ENCODE measurements at places on chromosomes 16 and 17.

DNA sequence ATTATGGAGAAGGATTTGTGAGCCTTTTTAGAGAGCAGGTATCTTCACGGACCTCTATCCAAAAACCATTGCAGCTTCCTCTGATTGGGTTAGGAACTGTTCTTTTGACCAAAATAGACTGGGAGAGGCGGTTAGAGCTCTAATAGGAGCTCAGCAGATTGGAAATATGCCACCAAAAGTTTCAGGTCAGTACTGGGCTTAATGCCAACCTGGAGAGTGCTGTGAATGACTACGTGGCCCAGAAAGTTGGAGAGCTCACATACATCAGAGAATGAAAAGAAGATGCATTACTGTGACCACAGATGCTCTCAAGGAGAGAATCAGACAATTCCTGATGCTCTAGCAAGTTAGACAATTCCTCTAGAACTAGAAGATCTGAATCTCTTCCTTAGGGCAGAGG lies 86.5 kb downstream of the ABCA8 start:
- no peak for DNase-seq

- no peak for DNase-seq
Observed at GRCh38 chr16:68367030-68367429, 56.2 kb downstream of the PRMT7 start.

GRCh38 chr16:3148256-3149192 lies 13.7 kb downstream of the ZNF213 start:
- no peak for DNase-seq

DNA sequence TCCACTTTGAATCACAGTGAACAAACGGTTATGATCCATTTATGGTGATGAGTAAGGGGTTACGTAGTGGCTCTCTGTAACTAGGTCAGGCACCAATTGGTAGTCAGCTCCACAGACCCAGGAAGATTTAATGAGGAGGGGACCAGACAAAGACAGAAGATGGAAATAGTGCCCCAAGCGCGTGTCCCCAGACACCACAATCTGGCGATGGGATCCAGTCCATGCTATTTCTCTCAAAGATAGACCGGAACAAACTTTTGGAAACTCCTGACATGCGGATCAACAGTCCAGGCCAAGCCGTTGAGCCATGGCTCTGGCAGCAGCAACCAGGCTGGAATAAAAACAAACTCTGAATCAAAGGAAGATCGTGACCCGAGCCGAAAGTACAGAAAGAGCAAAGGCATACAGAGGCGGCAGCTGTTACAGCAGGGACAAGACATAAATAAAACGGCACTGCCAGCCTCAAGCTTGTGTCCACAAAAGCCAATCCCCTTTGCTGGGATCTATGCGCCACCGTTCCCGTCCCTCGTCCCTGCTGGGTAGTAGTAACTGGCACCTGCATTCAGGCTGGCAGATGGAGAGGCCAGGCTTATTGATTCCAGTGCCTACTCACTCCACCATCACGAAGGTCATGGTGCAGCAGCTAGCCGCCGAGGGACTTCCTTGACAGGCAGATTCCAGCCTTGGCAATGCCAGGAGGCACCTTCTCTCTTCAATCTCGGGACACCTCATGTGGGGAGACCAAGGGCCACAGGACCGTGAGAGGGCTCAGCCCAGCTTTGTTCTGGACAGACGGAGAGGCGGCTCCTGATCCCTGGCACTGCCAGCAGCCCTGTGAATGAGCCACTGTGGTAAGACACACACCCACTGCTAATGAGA lies 50.2 kb downstream of the CDH11 start:
- DNase-seq: no peak

- DNase-seq: no peak
Observed at GRCh38 chr16:72400257-72401083, 228.5 kb upstream of the PMFBP1 start.

GRCh38 chr16:87107201-87107600 lies 210.0 kb downstream of the C16orf95 start:
- DNase-seq: no peak

GRCh38 chr17:13051915-13052314 lies 34.1 kb upstream of the ELAC2 start:
- no peak for DNase-seq

- DNase-seq: no peak
Observed at GRCh38 chr16:21218153-21218552, 6.8 kb upstream of the ZP2 start.

All from stimulated activated CD8-positive, alpha-beta memory T cell treated with anti-CD3 and anti-CD28 coated beads, Interleukin-4, amount 100 ng/mL, for 4 hours (primary cell).